ACHN (cell line): ENCODE measurements at places on chromosomes 5 and 9.

DNA sequence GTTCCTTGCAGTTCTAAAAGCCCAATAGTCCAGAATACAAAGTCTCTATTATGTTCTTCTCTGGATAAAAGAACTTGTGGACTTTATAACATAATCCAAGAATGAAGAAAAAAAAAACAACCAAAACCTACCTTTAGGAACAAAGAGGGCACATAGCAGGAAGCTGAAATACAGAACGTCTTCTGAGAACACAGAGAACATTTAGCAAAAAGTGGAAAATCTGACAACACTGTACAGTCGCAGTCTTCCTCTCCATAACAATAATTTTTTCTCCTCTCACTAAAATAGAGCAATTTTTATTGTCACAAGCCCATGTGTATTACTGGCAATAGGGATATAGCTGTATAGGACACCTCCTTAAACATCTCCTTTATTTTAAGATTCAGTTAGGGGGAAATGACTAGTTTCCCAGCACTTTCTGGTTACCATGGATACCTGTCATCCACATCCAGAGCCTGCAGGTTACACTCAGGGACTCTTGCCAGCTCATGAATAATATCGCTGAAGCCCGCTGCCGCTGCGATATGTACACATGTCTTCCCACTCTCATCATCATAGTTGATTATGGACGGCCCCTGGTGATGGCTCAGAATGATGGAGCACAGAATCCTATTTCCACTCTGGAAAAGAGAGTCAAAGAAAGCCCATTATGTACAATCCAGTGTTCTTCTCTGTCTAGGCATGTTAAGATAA, 106.5 kb downstream of the ANKRD55 start:
- no peak for DNase-seq

DNA sequence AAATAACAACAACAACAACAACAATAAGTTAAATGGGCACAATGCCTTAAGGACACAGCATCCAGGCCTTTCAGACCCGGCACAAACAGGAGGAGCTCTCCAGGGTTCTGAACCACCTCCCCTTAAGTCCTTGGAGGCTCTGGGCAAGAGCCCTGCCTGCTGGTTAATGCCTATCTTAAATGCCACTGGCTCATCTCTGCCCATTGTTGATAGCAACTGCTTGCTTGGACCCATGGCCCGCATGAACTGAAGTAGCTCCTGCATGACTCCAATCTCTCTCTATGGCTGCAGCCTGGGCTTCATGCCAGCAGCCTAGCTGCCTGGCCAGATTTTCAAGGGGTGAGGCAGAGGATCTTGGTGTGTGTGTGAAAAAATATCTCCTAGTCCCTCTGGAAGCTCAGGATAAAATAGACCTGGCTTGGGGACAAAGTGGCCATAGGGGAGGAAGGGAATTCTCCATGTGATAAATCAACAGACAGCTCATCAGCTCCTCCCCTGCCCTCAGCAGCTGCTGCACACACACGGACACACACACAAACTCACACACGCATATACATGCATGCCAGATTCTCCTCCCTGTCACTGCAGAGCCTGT, 27.4 kb downstream of the FAM219A start:
- DNase-seq = peak; percentile 71

GRCh38 chr5:150999704-151000442, 20.5 kb upstream of the GPX3 start:
- DNase-seq = no peak

DNA sequence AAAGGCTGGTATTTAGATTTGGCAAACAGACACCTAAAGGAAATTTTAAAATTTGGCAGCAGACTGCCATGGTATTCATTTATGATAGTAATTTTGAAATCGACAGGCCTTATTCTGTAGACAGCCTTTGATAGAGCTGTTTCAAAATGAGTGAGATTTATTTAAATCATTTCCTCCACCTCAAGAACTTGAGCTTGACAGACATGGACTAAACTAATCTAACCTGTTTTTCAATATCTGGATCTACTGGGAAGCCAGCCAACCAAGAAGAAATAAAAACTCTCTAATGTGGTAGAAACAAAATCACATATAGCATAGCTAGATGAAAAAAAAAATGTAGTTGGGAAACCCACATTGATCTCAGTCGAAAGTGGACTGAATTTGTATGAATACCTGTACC, 56.9 kb upstream of the RASA1 start:
- DNase-seq = no peak

- no peak for DNase-seq
Observed at GRCh38 chr9:120645760-120646159, 65.8 kb upstream of the CDK5RAP2 start.

DNA sequence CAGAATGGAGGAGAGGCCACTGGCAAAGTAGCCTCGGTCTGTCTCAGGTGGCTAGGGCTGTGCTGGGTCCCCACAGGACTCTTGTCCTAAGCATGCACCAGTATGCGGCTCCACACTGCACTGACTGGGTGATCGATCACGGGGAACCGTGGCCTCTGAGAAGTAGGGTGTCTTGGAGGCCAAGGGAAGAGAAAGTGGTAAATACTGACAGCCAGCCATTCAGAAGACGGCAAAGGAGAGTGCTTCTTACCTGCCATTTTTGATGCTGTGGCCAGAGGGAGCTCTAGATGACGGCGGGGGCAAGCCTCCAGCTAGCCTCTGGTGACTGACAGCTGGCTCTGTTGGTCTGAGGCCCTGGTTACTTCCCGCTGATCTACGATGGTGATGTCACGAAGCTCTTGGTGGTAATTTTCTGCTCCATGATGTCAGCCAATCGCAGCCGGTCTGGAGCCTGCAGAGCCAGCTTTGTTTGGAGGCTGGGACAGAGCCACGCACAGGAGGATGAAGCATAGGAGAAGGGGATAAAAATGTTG, 40.4 kb upstream of the GADD45G start:
- peak; percentile 91 for DNase-seq

DNA sequence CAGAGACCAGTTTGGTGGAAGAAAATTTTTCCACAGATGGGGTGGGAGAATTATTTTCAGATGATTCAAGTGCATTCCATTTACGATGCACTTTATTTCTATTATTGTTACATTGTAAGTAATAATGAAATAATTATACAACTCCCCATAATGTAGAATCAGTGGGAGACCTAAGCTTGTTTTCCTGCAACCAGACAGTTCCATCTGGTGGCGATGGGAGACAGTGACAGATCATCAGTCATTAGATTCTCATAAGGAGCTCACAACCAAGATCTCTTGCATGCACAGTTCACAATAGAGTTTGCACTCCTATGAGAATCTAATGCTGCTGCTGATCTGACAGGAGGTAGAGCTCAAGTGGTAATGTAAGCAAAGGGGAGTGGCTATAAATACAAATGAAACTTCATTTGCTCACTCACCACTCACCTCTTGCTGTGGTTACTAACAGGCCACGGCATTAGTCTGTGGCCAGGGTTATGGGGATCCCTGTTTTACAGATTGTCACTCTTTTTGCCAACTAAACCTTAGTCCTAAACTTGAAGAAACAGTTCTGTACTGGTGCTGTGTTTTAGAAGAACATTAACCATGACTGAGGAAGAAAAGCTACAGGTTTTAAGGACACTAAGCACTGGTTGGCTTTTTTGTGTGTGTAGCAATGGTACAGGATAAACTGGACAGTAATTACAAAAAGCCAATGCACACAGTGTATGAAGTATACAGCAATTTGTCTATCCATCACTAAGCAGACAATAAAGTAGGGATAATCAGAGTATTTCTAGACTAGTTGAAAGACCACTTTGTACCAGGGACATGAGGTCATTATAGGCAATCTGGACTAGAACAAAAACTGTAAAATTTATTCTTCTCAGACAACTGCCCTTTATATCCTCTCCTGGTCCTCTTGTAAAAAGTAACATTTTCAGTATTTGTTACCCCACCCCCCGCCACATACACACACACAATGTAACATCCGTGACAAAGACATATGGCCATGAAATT, 9.9 kb downstream of the TMEM232 start:
- DNase-seq = no peak

- DNase-seq = no peak
Observed at GRCh38 chr5:3194684-3195083, 400.9 kb upstream of the IRX1 start.

GRCh38 chr9:127180457-127181314, 58.3 kb upstream of the ANGPTL2 start:
- no peak for DNase-seq

GRCh38 chr5:97480313-97480712, 297.3 kb upstream of the RIOK2 start:
- DNase-seq = no peak

- no peak for DNase-seq
Observed at GRCh38 chr9:133023117-133023890, 7.5 kb upstream of the GTF3C5 start.

DNA sequence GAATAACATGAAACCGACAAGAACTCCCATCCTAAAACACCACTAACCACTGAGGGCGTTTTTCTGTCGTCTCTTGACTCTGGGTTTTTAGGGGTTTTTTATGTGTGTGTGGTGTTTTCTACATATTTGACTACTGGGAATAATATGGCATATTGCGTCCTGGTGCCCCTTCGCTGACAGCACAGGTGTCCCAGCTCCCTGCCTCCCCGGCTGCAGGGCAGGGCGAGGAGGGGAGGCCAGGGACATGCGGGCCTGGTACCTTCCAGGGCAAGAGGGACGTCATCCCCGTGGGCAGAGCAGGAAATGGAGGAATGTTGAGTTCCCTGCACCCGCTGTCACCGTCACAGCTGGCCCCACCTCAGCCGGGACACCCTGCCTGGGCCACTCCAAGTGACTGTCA, 34.8 kb downstream of the VAV2 start:
- DNase-seq = no peak

GRCh38 chr5:167244583-167244982, 1046.9 kb upstream of the WWC1 start:
- peak; percentile 1 for DNase-seq
